ENCODE measurements at places on chromosomes 7 and 10. TPM values are rescaled to one million over a fixed set of nuclear protein-coding genes. Genes with fewer than 3 reads are reported as not detected.

DNA sequence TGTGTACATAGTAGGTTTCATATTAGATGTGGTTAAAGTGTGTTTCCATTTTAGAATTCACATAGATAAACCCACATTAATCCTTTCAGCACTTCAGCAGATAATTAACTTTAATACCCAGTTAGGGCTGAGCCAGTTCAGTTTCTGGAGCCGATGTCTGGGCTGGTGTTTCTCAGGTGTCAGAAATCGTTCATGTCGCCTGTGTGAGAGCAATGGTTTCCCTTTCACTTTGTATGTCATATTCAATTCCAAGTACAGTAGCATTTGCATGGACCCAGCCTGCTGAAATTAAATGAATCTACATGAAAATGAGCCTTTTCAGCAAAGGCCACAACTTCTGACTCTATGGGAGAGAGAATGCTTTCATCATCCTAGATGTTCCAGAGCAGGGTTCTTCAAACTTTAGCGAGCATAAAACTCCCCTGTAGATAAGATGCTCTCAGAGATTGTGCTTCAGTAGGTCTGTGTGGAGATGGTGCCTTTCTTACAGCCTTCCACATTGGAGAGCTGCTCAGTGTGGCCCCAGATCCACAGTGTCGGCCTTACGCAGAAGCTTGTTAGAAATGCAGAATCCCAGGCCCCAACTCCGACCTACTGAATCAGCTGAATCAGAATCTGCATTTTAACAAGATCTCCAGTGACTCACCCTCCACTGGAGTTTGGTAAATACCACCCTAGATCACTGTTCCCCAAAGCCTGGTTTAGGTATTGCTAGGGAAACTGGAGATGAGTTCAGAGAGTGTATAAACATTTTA, 19.6 kb downstream of the WIPF3 start:
- peaks cover 4% of the 10 kb centered on the region for H3K27me3 ChIP-seq
- H3K36me3 ChIP-seq: no peaks in the 10 kb centered on the region
- DNase-seq: no peak

GRCh38 chr10:22058201-22058600, 54.7 kb upstream of the DNAJC1 start:
- peaks cover 8% of the 10 kb centered on the region for H3K4me1 ChIP-seq
- H3K27me3 ChIP-seq: no peaks in the 10 kb centered on the region

GRCh38 chr7:9523579-9523978, 1090.2 kb downstream of the NXPH1 start:
- H3K36me3 ChIP-seq: no peaks in the 10 kb centered on the region
- H3K4me1 ChIP-seq: no peaks in the 10 kb centered on the region
- H3K4me3 ChIP-seq: no peak overlapping the region
- no peaks in the 10 kb centered on the region for H3K27me3 ChIP-seq
- no peak overlapping the region for H3K27ac ChIP-seq

DNA sequence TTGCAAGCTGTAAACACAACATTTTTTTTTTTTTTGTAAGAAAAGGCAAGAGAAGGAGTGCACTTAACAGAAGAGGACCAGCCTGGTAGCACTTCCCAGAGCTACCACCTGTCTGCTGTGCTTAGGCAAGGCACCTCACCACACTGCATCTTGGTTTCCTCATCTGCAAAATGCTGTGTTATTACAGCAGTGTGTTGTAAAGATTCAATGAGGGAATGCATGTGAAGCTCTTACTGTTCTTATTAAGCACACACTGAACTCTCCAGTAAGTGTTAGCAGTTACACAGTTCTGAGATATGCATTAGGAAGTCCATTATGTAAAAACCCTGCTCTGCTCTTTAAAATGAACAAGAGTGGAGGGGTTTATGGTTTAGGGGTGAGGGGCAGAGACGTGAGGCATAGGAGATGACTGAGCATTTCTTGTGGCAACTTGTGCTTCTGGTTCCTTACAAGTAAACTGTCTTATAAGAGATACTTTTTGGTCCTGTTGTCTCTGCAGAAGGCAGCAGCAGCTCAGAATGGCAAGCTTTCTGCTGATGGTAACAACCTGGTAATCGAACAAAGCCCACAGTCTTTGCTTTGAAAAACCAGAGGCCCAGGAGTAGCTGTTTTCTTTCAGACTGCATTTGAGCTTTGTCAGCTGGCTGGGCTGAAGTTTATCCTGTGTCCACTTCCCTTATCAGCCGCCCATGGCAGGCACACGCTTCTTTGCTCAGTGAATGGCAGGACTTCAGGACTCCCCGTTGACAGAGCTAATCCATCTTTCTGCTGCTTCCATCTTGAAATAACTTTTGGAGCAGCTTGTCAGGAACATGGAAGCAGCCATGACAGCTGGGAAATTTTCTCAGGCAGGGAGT, 98.8 kb upstream of the BMPER start:
- H3K27ac ChIP-seq: no peak overlapping the region
- no peaks in the 10 kb centered on the region for H3K4me1 ChIP-seq
- no peak for DNase-seq
- no peaks in the 10 kb centered on the region for H3K27me3 ChIP-seq

- no peak overlapping the region for H3K27ac ChIP-seq
- H3K4me1 ChIP-seq: no peaks in the 10 kb centered on the region
- no peaks in the 10 kb centered on the region for H3K36me3 ChIP-seq
- no peak overlapping the region for H3K4me3 ChIP-seq
Observed at GRCh38 chr7:460374-461116, 59.1 kb downstream of the PDGFA start.

The FOXI2 gene
- total RNA-seq: not detected

The TRIL gene
- not detected for total RNA-seq
